ENCODE measurements at places on chromosomes 2 and 18.

- peak; percentile 4 for DNase-seq
Observed at GRCh38 chr2:118386641-118387302, 298.5 kb downstream of the INSIG2 start.

DNA sequence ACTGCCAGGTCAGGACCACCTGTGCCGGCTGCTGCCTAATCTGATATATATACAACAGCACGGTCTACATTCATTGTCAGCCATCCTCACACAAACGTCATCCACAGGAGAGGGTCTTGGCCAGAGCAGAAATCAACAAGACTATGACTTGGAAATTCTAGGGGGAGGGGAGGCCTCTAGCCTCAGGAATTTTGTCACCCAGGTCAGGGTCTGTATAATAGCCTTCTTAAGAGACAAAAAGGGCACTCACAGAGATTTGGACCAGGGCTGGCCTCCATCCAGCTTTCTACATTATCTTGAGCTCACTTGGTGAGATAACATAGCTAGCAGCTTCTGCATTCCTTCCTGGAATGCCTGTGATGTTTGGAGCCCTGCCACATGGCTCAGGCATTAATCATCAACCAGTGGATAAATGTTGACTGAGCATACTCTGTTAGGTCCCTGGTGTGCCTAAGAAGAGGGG, 50.4 kb upstream of the CTIF start:
- DNase-seq: peak; percentile 94

DNA sequence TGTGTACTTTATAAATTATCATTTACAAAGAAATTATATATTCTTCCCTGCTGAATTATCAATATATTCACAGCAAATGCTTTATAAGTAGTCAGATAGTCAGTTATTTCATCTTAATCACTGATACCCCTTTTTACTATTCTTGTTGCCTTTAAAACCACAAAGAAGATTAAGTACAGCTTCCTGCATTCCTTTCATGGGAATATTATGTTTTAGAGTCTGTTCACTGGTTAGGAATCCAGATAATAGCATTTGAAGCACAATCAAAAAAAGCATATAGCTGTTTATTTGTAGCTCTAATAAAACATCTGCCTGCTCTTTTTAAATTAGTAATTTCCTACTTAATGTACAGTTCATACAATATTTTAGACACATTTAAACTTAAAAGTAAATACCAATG, 508.9 kb downstream of the FBXO15 start:
- peak; percentile 55 for DNase-seq

GRCh38 chr2:74290466-74291217, 52.6 kb downstream of the SLC4A5 start:
- no peak for DNase-seq

- no peak for DNase-seq
Observed at GRCh38 chr2:171595456-171595855, 73.2 kb downstream of the CYBRD1 start.

DNA sequence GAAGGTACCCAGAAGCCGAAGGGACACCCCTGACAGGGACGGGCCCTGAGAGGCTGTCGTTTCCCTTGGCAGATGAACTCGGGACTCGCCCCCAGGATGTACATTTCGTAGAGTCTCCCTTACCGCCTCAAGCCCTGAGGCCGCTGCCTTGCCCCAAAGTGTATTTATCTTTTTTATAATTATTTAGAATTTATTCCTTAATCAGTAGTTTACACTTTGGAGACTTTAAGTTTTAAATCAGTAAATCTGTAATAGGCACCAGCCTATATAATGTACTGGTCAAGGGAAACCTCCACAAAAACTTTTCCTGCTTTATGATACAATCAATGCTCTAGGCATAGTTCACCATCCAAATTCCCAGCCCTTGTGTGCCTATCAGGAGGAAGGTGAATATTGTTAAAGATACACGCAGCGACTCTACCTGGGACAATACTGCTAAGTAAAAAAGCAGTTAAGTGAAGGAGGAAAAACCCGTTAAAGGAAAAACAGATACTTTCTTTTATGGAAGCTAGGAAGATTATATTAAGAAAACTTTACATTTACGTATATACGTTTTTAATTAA, 848 bp downstream of the VRK2 start:
- DNase-seq: no peak

DNA sequence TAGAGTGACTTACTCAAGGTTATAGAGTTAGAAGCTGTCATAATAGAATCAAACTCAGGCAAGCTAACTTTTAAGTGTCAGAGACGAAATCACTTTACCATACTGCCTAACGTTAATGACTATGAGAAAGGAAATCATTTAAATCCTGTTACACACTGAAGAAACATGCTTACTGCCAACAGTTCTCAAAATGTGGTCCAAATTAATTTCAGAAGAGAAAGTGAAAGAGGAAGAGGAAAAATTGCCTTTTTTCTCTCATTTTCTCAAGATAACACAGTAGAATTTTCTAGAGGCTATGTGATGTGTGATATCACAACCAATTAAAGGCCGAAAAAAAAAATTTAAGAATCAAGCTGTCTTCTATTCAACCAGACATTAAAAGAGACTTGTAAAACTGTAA, 1362.7 kb upstream of the CHAC2 start:
- DNase-seq: no peak

GRCh38 chr2:229111744-229112143, 159.3 kb downstream of the PID1 start:
- peak; percentile 15 for DNase-seq

DNA sequence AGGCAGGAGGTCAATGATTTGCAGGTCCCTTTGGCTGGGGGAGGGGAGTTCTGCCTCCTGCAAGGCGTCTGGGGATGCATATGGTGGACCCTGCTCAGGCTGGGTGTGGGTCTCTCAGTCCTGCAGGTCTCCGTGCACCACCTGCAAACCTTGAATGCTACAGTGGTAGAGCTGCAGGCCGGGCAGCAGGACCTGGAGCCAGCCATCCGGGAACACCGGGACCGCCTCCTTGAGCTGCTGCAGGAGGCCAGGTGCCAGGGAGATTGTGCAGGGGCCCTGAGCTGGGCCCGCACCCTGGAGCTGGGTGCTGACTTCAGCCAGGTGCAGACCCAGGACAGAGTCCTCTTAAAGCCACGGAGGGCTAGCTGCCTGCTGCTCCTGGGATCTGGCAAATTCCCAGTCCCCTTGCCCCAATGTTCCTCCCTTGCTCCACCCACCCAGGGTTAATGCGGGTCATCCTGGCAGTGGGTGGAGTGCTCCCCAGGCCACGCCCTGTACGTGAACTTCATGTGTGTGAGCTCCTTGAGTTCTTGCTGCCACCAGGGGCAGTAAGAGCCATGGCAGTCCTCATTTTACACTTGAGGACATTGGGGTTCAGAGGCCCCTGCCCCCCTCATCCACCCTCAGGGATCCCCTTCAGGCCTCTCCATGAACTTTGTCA, 3.1 kb downstream of the PROM2 start:
- DNase-seq: peak; percentile 42

DNA sequence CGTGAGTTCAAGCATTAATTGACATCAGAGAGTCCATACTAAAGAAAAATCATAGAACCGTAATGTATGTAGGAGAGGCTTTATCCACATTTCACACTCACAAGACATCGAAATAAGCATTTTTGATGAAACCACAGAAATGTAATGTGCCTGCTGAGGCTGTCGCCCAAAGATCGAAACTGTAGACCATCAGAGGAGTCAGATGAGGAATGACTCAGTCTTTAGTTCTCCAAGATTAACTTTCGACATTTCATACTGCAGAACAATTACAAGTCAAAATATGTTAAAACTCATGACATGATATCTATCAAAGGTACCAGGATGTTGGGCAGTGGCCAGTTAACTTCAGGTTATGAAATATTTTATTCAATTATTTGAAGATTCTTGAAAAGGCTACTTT, 79.6 kb downstream of the RAB31 start:
- DNase-seq: peak; percentile 79

DNA sequence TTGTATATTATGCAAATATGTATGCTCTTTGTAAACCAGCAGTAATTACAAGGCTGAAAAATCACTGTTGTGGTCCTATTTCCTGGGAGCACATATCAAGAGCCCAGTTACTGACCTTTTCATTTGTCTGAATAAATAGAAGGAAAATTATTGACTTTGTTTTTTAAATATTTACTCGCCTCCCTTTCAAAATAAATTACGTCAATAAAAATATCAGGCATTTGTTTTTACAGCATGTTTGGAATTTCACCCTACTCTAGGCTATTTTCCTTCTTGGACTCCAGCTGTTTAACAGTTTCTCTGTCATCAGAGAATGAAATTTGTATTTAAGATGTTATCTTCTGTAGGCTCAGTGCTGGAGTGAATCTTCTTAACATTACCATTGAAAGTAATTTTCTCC, 59.9 kb upstream of the LRATD1 start:
- DNase-seq: no peak

DNA sequence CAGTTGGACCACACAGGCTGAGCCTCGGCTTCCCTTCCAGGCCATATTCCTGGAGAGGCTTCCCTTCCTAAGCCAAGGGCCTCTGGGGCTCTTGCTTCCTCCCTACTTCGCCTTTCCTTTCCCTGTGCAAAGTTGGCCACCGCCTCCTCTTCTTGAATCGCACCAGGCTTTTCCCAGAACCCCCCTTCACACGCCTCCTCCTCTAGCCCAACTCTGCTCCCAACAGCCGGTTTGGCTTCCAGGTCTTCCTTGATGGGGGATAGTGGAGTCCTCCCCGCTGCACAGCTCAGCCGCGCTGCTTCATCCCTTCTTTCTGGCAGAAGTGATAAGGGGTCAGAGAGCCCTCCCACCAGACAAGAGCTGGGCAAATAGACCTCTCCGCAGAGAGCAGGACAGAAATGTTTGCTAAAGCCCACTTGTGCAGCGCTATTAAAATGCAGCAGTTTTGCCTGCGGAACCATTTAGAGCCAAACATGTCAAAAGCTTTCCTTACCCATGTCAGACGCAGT, 56.4 kb downstream of the SNORC start:
- no peak for DNase-seq

DNA sequence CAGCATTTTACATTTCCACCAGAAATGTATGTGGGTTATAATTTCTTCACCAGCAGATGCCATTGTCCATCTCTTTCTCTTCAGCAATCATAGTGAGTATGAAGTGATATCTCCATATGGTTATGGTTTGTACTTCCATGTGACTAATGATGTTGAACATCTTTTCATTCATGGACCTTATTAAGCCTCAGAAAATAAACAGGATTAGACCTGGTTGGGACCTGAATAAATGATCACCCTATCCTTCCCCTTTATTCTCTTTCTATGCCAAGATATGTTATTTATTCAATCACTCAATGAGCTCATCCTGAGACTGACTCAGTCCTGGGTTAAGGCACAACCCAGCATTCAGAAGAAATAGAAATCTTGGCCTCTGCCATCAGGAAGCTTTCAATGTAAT, 86.6 kb downstream of the ANTXR1 start:
- peak; percentile 13 for DNase-seq

DNA sequence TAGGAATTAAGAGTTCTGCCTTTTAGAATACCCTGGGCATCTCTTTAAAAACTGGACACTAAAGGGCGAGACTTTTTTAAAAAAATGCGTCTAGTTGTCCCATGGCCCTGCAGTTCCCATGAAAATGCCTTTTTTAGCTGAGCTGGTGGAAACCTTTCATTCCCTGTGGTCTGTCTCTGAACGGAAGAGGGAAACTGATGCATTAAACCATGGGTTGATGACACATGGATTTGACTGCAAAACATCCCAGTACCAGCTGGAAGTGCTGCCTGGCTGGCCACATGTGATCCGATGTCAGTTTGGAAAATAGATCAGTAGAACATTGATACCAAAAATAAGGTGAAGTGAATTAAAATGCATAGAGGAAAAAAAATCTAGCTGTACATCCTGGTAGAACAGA, 129.2 kb downstream of the MYO1B start:
- no peak for DNase-seq
